Epithelial cell of prostate (primary cell): ENCODE measurements at places on chromosomes 16 and 17.

DNA sequence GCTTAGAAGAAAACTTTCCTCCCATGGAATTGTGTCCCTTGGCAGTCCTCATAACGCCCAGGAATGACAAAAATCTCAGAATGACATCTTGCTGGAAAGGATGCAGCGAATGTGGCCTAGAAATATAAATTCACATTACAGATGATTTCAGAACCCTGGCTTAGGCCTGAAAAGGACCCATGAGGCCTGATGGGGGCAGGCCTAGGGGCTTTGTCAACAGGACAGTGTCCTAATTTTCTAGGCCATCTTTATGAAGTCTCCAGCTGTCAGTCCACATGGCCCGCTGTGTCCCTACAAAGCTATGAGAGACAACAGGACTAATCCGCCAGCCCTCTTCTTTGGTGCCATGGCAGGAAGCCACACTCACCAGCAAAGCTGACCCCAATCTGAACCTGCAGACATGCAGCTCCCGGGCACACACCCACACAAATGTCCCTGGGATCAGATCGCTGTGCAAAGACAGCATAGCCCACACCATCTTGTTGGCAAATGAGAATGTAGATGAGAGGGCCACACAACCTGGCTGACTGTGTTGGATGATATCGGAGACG lies 40.4 kb upstream of the DNAH17 start:
- no peak for DNase-seq

- no peak for DNase-seq
These were observed 293.4 kb downstream of the SHISA9 start for GRCh38 chr16:13194766-13195165.

DNA sequence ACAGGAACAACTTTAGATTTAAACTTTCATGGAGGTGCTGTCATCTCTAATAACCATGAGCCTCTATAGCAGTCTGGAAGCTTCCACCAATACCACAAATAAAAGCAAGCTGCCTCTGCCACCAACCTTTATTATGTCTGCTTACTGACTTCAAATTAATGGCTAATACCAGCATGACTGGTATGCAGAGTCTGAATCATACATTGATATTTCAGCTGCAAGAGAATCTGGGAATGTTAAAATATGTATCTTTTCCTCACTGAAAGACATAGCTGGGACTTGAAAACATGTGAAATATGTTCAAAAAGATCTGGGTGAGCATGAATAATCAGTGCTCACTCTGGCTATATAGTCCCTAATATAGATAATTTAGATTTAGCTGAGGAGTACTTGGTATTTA lies 488.6 kb downstream of the CDH8 start:
- no peak for DNase-seq

- peak; percentile 20 for DNase-seq
These were observed 321.8 kb downstream of the HS3ST3B1 start for GRCh38 chr17:14622615-14623101.

- no peak for DNase-seq
These were observed 3.5 kb upstream of the NLRC3 start for GRCh38 chr16:3580686-3581085.

DNA sequence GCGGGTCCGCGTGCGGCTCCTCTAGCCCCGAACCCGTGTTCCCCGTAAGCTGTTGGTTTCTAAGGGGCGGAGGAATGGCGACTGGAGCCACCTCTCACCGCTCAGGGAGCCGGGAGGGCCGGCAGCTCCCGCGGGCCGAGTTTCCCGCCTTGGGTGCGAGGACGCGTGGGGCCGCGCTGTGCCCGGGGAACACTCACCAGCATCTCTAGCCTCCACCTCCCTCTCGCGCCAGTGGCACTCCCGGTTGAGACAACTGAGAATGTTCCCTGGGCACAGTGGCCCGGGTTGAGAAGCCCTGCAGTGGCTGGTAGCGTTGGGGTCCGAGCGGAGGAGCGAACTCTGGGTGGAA lies 560 bp downstream of the TELO2 start:
- DNase-seq, result no peak

DNA sequence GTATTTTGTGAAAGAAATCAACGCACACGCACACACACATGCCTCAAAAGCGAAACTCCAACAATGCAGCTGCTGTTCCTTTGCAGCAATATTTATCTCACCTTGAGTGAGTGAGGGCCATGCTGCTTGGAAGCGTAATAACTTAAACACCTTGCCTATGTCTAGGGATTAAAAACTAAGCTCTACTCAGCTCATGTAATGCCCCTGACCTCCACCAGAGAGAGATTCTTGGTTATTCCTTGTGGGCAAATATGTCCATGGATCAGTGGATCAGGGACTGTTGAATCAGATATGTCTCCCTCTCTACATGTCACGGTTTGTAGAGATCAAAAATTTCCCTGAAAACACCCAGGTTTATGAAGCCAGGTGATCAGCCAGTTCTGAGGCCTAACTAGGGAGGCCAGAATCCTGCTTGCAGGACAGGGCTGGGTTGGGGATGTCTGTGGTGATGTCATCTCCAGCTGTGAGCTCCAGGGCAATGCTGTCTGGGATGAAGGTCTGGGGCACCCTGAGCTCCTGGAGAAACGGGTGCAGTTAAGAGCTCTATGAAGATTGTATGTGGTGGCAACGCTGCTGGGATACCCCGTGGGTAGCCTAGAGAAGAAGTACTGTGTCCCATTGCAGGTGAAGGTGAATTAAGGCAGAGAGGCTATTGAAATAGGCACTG lies 149.4 kb downstream of the KCNJ12 start:
- no peak for DNase-seq

GRCh38 chr17:77615703-77616253 lies 342.7 kb upstream of the TNRC6C start:
- no peak for DNase-seq

GRCh38 chr16:13935408-13935807 lies 15.5 kb downstream of the ERCC4 start:
- no peak for DNase-seq

DNA sequence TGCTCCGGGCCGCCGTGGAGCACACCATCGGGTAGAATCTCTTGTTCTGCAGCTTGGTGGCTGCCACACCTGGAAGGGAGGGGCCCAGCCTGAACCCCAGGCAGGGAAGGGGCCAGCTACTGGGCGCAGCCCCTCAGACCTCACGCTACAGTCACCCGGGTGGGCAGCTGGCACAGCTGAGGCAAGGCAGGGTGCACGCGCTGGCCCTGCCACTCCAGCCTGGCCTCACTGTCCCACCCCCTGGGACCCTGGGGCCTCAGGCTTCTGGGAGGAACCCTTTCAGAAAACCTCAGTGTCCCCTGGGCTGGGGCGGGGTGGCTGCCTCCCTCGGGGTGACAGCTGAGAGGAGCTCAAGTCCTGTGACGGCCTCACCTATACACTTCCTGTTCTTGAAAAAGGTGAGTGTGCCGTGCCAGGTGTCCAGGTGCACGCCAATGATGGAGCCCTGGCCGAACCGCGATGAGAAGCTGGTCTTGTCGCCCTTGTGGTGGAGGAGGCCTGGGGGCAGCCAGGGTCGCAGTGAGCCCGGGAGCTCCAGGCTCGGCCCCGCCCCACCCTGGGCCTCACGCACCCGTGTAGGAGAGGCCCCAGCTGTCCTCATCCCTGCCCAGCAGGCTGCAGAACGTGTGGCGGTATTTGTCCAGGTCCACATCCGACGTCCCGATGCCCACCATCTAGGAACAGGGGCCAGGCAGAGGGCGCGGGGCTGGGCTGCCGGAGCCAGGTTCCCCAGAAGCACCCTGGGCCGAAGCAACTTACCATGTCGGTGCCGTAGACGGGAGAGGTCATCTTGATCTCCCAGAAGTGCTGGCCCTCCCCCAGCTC lies 4.7 kb upstream of the MRPS34 start:
- no peak for DNase-seq

DNA sequence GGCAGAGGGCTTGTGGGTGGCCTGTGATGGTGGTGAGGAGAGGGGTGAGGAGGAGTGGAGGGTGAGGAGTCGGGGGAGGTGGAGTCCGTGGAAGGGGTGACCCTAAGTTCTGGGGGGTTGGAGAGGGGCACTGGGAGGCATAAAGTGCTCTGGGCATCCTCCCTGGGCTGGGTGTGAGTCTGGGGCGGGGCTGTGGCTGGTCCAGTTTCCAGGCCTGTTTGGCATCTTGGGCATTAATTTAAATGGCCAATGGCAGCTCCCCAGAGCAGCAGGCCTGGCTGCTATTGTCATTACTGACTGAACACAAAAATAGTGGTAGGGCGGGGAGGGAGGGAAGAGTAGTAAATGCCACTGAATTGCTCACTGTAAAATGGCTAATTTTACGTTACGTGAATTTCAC lies 7.7 kb upstream of the ARHGAP23 start:
- DNase-seq, result no peak

- no peak for DNase-seq
These were observed 16.7 kb upstream of the OR1F1 start for GRCh38 chr16:3171181-3171854.

DNA sequence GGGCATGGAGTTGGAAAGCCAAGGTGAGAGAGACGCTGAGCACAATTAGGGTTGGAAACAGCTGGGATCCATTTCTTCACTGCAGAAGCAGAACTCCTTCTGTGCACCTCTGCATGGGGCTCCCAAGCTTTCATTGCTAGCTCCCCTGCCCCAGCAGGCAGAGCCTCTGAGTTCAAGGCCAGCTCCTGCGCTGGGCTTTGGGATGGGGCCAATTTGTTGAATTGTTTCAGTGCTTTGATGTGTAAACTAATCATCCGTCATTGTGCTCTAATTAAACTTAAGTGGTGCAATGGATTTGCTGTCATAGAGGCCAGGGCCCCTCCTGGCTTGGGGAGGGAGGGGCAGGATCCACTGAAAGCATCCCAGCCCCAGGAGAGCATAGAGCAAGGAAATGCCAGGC lies 13.5 kb upstream of the LYRM9 start:
- no peak for DNase-seq

- no peak for DNase-seq
These were observed 12.7 kb upstream of the HASPIN start for GRCh38 chr17:3710951-3711383.

DNA sequence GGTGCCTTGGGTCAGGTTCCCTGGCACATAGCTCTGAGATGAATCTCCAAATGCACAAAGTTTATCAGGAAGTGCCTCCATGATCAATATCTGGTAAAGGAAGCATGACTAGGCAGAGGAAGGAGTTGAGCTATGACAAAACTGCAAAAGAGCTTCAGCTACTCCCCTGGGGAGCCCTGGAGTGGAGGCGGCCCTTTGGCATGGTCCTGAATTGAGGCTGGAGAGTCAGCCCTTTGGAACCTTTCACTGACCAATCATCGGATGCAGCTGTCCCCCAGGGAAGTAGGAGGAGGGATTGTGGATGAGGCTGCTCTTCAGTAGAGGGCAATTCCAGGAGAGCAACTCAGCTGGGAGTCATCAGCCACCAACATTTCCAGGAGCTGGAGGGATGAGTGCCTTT lies 46.1 kb upstream of the NLRP1 start:
- no peak for DNase-seq

GRCh38 chr17:44268709-44269534 lies 987 bp upstream of the SLC4A1 start:
- no peak for DNase-seq

DNA sequence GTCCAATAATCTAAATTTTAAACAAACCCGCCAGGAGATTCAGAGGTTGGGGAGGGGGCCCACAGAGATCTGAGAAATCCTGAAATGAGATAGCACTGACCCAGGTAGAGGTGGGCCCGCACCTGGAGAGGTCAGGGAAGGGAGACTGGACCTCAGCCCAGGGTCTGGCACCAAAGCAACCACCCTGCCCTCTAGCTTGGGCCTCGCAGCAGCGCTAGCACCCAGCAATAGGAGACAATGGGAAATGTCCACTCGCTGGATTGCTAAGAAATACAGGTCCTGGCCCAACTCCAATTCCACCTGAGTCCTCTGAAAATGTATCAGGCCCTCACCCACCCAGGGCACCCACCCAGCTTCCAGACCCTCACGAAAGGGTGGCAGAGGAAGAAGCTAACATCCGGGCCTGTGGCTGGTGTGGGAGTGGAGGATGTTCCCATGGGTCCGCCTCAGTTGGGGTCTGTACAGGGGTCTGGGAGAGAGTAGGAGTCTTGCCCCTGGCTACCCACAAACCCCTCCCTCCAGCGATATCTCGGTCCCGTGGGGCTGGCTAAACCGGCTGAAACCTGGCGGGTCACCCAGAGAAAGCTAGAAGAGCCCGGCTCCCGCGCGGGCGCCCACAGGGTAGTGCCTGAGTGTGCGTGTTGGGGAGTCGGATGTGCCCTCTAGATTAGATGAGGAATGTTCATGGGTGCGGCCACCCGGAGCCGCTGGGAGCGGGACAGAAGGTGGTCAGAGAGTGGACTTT lies 1.1 kb downstream of the PLLP start:
- DNase-seq, result no peak

- DNase-seq, result no peak
These were observed 30.5 kb downstream of the CYTH1 start for GRCh38 chr17:78751447-78752161.

- DNase-seq, result no peak
These were observed 60.9 kb downstream of the SPAG9 start for GRCh38 chr17:51059781-51060180.

DNA sequence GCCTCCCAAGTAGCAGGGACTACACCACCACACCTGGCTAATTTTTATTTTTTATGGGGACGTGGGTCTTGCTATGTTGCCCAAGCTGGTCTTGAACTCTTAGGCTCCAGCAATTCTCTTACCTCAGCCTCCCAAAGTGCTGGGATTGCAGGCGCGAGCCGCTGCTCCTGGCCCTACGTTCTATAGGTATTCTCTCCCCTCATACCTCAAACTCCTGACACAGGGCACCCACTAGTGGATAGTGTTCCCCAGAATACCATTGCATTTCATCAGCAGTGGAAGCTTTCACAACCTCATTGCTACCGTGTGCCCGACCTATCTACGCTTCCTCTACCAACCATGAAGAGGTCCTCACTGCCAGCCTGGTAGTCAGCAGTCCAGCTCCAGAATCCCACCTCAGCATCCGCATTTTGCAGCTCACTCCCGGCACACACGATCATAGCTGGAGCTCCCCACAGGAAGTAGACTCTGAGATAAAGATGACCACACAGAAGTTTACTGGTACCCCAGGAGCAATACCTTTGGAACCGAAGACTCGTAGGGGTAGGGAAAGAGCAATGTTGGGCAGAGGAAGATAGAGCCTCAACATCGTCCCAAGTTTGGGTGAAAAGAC lies 9.3 kb downstream of the CTRB2 start:
- no peak for DNase-seq

- DNase-seq, result no peak
These were observed 826.9 kb upstream of the CDH8 start for GRCh38 chr16:62863139-62863538.

- no peak for DNase-seq
These were observed 1.6 kb downstream of the SLC47A2 start for GRCh38 chr17:19714542-19715411.

- DNase-seq, result no peak
These were observed 2.8 kb downstream of the HAGH start for GRCh38 chr16:1823821-1824220.

DNA sequence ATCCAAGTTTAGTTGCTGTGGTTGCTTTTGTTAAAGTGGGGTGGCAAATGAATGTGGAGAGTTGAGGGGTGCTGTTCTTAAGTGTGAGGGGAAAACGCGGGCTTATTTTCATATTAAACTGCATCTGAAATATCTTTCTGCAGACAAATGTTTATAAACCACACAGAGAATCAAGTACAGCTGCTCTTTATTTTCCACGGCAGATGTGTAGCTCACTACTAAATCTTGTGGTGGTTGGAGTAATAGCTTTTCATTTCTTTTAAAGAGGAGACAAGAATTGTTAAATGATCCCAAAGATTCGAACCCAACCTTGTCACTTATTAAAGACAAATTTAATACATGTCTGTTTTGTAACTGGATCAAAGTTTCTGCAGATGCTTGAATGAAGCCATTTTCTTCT lies 2.1 kb downstream of the CLTC start:
- no peak for DNase-seq
